IPS DF 19.7 (cell line): ENCODE measurements at places on chromosomes 5 and 9.

- no peak for DNase-seq
Observed at GRCh38 chr9:89690334-89690912, 85.6 kb downstream of the GADD45G start.

- no peak for DNase-seq
Observed at GRCh38 chr5:149904293-149904886, 40.2 kb downstream of the PDE6A start.

DNA sequence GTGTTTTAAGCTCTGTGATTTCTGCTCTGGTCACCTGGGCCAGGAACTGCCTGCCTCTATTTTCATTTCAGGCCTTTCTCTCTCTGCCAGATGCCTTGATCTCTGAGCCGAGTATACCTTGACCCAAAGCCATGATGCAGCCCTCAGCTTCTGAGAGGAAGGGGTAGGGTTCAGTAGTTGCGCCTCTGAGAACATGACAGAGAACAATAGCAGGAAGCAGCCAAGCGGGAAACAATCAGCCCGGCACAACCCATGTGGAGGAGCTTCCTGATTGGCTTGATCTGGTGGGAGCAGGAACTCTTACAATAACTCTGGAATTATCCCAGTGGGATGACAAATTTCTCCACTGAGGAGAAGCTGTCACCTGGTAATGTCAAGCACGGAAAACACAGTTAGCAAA lies 127.4 kb downstream of the PALM2AKAP2 start:
- DNase-seq = no peak

GRCh38 chr5:125398466-125398865 lies 652.0 kb upstream of the ZNF608 start:
- DNase-seq = no peak

DNA sequence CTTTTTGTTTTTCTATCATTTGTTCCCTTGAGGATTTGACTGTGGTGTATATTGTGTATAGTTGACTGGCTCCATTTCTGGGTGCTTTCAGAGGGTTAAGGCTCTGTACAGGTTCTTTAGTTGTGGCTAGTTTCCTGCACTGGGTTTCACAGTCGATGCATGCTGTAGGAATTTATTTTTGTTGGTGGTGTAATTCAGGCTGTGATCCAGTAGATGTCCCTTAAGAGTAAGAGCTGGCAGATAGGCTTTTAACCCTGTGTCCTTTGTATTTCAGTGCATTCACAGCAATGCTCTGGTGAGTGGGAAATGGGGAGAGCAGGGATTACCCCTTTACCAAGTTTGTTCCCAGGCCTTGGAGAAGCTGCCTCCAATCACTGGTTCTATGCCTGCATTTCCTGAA lies 112.9 kb downstream of the SPATA31D1 start:
- DNase-seq = no peak
